ENCODE measurements at places on chromosomes 7 and 10. TPM values are rescaled to one million over a fixed set of nuclear protein-coding genes. Genes with fewer than 3 reads are reported as not detected.

MKRN1 gene
- total RNA-seq, result 90.0 TPM

CADPS2 gene
- 11.9 TPM for total RNA-seq

NET1 gene
- 11.3 TPM for total RNA-seq

LRRTM3 gene
- total RNA-seq, result not detected

MYH16 gene
- total RNA-seq, result not detected

FLNC gene
- 839 TPM for total RNA-seq

ANXA11 gene
- 390 TPM for total RNA-seq

PALD1 gene
- 5.1 TPM for total RNA-seq

STEAP4 gene
- 15.7 TPM for total RNA-seq

MBL2 gene
- not detected for total RNA-seq

SEMA3C gene
- total RNA-seq, result 66.5 TPM

MSS51 gene
- 5.9 TPM for total RNA-seq

NAPEPLD gene
- 11.7 TPM for total RNA-seq

NEUROD6 gene
- total RNA-seq, result not detected

TMEM225B gene
- total RNA-seq, result not detected

HGF gene
- 2.3 TPM for total RNA-seq

HOXA2 gene
- not detected for total RNA-seq
